ENCODE measurements at places on chromosomes 3 and 15.

DNA sequence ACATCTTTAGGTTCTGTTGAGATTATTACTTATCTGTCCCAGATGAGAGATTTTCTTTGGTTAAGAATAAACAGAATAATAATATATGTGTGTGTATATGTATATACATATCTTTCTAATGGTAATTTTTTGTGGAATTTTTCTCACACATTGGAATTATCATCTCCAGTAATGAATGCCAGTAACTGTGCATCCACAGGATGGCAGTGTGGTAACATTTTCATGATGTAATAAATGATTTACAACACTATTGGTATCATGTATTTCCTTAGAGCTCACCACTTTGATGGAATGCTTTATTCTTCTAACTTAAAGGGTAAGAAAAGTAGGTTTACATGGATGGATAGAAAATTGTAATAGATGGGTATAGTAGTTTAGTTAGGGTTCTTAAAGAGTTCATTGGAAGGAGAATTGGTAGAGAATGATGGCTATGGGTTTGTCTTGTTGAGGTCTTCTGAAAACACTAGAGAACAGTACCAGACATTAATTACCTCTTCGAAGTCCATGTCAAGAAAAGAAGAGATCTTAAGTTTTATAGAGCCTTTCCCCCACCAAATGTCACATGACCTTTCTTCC, 78.1 kb downstream of the STT3B start:
- DNase-seq: peak; percentile 9

GRCh38 chr3:177904621-177905020, 631.6 kb upstream of the KCNMB2 start:
- no peak for DNase-seq

DNA sequence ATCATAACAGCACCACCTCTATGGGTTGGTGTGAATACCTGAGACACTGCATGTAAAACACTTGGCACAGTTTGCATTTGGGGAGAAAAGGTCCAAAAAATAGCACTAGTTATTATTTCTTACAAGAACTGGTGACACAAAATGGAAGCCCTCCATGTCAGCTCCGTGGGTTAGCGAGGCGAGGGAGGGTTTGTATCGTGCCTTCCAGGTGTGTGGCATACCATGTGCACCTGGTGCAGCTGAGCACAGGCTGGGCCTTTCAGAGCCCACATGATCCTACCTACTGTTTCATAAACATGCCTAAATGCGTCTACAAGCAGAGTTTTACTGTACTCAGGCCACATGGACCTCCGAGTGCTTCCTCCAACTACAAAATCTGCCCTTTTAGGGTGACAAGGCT, 5.6 kb downstream of the CXCR6 start:
- DNase-seq: no peak

GRCh38 chr3:14534516-14535191, 5.5 kb downstream of the GRIP2 start:
- no peak for DNase-seq

GRCh38 chr15:80564056-80564455, 131.1 kb upstream of the ABHD17C start:
- no peak for DNase-seq

DNA sequence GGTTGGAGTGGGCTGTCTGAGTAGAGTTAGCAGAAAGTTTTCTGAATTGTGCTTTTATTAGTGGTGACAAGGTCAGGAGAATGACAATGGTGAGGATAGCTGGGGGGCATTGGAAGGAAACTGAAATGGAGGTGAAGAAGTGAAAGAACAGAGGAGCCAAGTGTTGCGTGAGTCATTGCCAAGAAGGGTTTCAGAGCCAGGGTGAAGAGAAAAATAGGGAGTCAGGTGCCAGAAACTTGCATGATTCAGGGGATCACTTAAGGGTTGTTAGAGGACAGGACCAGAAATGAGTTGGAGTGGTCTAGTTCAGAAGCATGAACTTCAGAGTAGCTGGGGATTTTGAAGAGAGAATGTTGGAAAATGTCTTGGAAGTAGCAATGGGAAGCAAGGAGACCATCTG, 86.0 kb upstream of the GALNT15 start:
- no peak for DNase-seq

DNA sequence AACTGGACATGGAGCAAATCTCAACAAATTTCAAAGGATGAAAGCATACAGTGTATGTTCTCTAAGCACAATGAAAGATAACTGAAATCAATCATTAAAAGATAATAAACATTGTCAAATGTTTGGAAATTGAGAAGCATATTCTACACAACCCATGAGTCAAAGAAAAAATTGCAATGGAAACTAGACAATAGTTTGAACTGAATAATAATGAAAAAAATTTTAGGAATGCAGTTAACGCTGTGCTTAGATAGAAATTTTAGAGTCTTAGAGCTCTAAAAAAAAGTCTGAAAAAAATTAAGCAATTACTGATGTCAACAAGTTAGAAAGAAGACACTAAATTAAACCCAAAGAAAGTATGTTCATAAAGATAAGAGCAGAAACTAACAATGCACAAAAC, 15.5 kb downstream of the RABL3 start:
- DNase-seq: no peak

DNA sequence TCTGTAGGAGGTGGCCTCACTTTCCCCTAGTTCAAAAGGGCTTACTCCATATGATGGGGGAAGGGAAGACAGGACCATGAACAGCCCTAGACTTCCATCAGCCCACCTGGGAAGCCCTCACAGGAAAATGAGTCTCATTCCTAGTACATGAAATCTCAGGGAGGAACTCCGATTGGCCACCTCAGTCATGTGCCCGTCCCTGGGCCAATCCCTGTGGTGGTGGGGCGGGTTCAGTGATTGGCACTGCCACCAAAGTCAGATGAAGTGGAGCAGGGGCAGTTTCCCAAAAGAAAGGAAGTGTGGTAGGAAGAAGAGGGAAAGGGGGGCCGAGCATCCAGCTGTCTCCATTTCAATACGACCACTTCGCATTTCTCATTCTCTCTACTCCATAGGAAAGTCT, 25.9 kb upstream of the GP9 start:
- peak; percentile 37 for DNase-seq

GRCh38 chr15:98858610-98859023, 149.0 kb downstream of the PGPEP1L start:
- no peak for DNase-seq

GRCh38 chr3:18527691-18528090, 102.6 kb upstream of the SATB1 start:
- no peak for DNase-seq

DNA sequence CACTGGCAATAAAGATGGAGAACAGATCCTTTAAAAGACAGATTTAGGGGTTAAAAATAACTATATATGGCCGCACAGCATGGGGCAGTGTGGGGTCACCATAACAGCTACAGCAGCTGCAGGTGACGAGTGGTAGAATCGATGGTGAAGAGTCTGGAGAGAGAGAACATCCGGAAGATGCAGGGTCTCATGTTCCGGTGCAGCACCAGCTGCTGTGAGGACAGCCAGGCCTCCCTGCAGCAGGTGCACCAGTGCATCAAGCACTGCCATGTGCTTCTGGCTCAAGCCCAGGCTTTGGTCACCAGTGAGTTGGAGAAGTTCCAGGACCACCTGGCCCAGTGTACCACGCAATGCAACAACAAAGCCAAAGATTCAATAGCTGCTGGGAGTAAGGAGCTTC, 93.7 kb upstream of the IMPG2 start:
- no peak for DNase-seq

- DNase-seq: no peak
Measured at GRCh38 chr3:39086144-39086543, 21.3 kb downstream of the GORASP1 start.

DNA sequence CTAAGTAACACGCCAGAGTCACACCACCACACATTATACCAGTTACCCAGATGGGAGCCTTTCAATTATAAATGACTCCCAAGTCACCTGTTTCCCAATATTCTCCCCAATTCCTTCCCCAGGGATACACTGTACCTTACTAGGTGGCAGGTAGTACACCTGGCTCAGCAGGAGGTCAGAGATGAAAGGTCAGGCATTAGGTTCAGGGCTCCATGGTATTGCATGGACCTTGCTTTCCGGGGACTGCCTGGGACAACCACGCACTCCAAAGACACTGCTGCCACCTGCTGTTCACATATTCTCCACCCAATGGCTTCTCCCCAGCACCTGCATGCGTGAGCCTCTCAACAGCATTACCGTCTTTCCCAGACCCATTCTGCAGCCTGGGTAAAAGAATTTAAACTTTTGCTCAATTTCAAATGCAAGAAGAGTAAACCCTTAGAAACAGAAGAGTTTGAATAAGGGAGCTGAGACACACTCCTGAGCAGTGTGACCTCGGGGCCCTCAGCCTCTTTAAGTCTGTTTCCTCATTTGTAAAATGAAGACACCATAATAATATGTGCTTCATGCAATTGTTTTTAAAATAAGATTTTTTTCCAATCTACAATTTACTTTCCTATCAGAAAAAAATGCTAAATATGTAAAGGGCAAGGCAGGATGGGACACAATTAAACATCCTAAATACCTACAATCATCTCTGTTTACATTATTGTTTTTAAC, 28.0 kb upstream of the LACTB start:
- peak; percentile 92 for DNase-seq

DNA sequence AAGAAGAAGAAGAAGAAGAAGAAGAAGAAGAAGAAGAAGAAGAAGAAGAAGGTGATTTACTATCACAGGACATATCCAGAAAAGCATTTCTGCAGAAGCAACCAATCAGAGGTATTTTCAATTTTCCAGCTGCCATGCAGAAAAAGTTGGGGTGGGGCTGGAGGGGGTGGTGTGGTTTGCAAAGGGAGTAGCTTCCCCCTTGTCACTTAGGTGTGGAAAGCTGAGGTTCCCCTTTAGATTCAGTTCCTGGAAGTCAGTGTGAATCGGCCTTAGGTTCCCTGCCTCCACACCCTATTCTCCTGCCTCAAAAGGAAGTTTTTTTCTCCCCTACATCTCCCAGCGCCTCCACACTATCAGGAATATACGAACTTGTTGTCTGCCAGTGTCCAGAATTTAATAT, 276.7 kb upstream of the ARRDC4 start:
- DNase-seq: no peak

- DNase-seq: no peak
Measured at GRCh38 chr3:176974279-176974678, 223.0 kb downstream of the TBL1XR1 start.

DNA sequence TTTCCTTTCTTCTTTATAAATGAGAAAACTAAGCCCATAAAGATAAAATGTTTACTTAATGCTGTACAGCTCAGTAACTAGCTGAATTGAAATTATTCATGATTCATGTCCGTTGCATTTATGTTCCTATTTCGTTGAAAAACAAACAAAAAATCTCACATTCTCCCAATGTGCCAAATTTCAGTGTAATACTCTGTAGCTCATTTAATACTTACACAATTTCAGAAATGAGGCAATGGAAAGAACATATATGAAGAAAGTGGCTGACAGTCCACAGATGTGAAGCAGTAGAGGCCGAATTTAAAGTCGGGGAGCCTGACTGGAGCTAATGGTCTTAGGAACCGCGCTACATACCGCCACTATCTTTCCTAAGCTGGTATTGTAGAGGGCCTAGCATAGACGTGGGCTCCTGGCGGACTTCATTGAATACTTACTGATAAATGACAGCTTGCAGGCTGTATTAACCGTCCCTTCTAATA, 651 bp downstream of the PLSCR2 start:
- DNase-seq: peak; percentile 23

DNA sequence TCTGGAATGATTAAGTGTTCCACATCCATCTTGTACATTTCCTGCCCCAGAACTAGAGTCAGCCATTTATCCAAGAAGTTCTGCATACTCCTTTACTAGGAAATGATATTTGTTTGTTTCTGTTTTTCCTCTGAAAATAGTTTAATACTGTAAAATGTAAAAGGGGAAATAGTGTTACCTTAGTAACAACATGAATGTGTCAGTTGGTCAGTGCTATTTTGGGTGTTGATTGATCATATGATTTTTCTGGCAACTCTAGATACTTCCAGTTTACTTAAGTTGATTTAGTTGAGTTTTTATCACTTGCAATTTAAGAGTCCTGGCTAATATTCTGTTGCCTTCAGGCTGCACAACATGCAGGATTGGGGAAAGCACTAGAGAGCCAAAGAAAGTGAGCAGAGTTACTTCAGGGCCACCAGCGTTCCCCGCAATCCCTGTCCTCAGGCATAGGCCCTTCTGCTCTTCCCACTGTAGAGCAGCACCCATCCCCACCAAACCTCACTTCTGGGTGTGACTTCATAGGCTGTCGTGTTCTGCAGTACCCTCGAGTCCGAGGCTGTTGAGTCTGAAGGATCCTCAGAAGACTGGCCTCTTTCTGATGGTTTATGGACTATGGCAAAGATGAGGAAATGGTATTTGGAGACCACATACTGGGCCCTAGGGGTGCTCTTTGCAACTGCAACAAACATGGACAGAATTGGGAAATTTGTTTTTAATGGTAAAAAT, 69.0 kb downstream of the CHD2 start:
- no peak for DNase-seq

DNA sequence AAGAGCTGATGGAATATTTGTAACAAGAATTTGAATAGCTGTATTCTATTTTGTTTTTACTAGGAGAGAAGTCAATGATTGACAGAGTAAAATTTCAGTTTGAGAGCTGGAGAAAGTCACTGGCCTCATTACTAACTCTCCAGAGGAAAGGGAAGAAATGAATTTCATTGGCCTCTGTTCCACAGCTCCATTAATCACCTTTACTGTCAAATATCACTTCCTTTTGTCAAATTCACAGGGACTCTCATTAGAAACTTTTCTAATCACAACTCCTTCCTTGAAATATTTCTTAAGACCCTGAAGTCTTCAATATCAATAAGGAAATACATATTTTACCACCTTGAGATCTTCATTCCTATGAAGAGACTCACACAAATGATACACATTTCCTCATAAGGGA, 379.9 kb upstream of the RASGRP1 start:
- DNase-seq: no peak

DNA sequence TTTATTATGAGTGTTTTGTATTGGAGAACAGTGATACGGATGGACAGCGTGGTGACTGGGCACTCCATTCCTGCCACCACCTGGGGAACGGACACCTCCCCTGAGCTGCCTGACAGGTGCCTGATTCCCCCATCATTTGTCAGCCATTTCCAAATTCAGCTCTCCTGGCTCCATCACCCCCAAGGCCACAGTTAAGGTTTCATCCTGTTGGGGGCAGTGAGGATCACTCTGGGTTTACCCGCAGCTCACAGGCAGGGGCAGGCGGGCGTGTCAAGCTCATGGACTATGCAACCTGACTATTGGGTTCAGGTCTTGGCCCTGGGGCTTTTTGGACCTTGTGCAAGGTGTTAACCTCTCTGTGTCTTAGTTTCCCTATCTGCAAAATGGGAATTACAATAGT, 76.3 kb downstream of the RAB11A start:
- peak; percentile 32 for DNase-seq

DNA sequence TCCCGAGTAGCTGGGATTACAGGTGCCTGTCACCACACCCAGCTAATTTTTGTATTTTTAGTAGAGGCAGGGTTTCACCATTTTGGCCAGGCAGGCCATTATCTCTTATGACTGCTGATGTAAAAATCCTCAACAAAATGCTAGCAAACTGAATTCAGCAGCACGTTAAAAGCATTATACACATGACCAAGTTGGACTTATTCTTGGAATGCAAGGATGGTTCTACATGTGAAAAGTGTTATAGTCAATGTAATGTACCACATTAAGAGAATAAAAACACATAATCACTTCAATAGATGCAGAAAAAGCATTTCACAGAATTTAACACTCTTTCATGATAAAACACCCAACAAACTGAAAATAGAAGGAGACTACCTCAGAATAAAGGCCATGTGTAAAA, 20.2 kb downstream of the RNF13 start:
- DNase-seq: no peak

GRCh38 chr3:169133178-169134161, 530.0 kb downstream of the MECOM start:
- DNase-seq: peak; percentile 39
